ENCODE measurements at places on chromosomes 6 and 20.

- DNase-seq, result no peak
Measured at GRCh38 chr6:86913795-86914194, 23.5 kb upstream of the HTR1E start.

GRCh38 chr20:4017051-4017712 is 1.8 kb upstream of the RNF24 start:
- DNase-seq, result no peak

GRCh38 chr20:48416002-48416401 is 411.8 kb downstream of the PREX1 start:
- DNase-seq, result no peak

DNA sequence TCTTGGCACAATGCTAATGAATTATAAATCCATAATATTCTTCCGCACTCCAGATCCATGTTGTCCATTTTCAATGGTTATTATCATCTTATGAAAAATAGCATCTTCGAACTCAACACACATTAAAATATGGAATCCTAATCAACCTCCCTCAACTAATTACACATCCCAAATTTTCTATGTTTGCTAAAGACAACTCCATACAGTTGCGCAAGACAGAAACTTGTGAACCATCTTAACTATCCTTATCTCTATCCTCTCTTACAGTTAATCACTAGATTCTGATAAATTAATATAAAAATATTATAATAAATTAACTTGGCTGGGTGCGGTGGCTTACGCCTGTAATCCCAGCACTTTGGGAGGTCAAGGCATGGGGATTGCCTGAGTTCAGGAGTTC is 38.3 kb upstream of the TFAP2B start:
- DNase-seq, result no peak

DNA sequence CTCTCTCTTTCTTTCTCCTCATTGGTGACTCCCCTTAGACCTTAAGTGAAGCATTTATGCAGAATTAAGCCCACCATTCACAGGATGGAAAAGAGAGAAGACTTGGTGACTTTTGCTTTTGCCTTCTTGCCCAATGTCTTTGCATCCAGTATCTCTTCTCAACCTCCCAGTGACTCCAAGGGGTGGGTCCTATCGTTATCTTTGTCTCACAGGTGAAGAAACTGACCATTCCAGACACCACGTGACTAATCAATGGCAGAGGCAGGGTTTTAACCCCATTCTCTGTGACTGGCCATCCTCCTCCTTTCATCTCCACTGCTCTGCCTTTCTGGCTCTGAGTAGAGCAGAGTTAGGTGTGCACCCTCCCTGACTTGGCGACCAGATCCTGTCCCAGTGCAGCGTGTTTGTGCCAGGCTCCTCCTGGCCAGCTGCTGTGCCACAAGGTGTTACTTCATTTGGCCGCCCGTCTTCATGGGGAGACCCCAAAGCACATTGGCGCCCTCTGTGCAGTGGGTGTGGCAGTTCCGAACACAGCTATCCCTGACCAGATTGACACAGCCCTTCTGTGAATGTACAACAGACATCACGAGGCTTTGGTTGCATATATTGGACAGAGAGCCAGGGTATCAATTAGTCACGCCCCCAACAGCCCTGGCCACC is 501.3 kb downstream of the CD83 start:
- DNase-seq, result no peak

DNA sequence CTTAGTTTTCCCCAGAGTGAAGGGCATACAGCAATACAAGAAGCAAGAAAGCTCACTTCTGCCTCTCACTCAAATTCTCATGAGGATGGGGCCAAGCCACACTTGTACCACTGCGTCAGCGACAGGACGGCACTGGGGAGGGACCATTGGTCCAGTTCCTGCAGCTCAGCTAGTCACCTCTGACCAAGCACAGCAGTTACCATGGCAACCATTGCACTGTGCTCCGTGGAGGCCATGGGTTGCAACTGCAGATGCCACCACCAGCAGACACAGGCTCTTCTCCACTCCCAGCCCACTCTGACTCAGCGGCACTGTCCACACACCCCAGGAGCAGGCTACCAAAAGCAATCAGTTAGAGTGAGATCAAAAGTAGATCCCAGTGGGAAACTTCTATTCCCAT is 441.1 kb upstream of the ARID1B start:
- no peak for DNase-seq

- no peak for DNase-seq
Measured at GRCh38 chr20:45392733-45393132, 14.6 kb upstream of the TP53TG5 start.

DNA sequence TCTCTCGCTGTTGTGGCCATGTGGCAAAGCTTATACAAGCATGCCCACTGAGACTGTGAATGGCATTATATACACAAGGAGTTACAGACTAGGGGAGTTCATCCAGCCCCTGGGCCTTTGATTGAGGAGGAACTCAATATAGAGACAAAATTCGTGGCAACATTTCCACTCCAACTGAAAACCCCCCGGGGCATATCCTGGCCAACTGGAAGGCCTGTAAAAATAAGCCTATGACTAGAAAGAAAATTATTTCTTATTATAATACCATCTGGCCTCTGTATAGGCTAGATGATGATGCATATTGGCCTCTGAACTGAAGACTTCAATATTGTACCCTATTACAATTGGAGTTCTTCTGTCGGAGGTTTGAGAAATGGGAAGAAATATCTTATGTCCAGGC is 175.5 kb upstream of the GJE1 start:
- DNase-seq, result no peak

- DNase-seq, result no peak
Measured at GRCh38 chr20:57020364-57020763, 246.1 kb downstream of the BMP7 start.
